ENCODE measurements at places on chromosomes 16 and 17.
A peak's percentile ranks its signal among the peaks of the same experiment; 100 is the strongest.

GRCh38 chr16:56688762-56689161 lies 6.5 kb downstream of the MT1X start:
- DNase-seq = no peak

DNA sequence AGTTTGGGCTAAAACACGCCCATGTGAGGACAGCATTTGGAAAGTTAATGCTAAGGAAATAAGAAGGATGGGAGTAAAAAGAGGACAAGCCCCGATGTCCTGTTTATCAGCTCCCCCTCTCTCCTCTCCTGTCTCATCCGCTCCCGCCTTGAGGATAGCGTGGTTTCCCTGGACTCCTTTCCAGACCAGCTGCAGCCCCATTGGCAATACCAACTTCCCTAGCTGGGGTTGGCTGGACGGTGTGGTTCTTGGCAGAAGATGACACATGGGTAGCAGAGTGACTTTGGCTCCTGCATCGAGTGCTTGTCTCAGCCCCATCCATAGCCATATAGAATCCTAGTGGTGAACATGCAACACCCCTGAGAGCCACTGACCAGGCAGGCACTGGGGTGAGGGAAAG lies 185.9 kb downstream of the CCDC182 start:
- DNase-seq = no peak

- DNase-seq = no peak
These were observed 3.0 kb upstream of the UBB start for GRCh38 chr17:16377941-16378341.

DNA sequence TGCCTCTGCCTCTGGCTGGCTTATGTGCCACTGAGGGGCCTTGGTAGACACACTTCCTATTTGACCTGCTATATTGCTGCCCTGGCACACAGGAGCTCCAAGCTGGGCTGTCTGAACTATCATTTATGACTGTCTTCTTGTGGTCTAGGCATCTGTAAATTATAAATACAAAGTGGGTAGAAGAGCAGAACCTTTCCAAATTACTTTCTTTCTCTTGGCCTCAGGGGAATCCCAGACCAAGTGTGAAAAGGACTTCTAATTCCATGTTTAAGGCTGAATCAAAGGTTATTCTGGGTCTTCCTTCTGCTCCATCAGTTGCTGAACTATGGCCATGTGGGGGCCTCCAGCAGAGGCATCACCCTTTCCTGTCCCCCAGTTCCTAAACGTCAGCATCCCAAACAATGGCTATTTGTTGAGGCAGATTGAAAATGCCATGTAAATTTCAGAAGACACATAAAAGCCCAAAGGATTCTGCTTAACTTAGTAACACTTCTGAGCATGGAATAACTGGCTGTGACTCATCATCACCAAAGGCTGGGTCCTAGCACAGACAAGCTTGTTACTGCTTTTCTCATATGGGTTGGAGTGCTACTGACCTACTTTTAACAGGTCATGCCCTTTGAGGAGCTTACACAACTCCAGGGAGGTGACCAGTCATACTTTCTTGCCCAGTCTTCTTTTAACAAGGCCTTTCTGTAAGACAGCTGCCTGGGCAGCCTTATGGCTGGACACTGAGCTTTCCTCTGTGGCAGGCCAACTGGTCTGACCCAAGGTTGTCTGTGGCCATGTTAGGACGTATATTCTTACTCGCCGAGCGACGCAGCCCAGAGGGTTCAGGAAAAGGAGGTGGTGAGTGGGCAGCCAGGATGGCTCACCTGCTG lies 154.8 kb downstream of the VPS53 start:
- no peak for DNase-seq

GRCh38 chr17:68048996-68049395 lies 13.5 kb downstream of the KPNA2 start:
- no peak for DNase-seq

- DNase-seq = no peak
These were observed 158.6 kb downstream of the SALL1 start for GRCh38 chr16:50992350-50993032.

DNA sequence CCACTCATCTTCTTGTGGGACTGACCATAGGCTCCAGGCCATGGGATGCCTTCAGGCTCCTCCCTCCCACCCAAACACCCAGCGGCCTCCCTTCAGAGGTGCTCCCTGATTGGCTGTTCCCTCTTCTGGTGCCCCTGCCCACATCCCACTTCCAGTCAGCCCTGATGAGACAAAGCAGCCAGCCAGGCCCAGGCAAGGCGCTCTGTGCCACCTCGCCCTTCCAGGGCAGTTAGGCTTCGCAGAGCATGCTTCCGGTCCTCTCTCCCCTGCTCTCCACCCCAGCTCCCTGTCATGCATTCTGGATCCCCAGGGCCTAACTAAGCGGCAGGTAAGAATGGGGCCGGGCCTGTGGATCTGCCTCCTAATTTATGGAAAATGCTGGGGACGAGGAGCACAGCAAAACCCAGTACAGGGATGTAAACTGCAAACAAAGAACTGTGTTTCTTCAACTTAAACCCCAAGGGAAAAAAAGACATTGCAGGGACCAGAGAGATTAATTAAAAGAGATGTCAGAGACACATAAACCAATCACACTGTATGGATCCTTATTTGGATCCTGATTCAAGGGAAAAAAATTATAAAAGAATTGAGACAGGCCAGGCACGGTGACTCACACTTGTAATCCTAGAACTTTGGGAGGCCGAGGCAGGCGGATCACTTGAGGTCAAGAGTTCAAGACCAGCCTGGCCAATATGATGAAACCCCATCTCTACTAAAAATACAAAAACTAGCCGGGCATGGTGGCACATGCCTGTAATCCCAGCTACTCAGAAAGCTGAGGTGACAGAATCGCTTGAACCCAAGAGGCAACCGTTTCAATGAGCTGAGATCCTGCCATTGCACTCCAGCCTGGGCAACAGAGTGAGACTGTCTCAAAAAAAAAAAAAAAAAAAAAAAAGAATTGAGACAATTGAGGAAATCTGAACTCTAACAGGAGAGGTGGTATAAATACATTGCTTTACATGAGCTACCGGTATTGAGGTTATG lies 26.0 kb downstream of the ZDHHC7 start:
- no peak for DNase-seq

DNA sequence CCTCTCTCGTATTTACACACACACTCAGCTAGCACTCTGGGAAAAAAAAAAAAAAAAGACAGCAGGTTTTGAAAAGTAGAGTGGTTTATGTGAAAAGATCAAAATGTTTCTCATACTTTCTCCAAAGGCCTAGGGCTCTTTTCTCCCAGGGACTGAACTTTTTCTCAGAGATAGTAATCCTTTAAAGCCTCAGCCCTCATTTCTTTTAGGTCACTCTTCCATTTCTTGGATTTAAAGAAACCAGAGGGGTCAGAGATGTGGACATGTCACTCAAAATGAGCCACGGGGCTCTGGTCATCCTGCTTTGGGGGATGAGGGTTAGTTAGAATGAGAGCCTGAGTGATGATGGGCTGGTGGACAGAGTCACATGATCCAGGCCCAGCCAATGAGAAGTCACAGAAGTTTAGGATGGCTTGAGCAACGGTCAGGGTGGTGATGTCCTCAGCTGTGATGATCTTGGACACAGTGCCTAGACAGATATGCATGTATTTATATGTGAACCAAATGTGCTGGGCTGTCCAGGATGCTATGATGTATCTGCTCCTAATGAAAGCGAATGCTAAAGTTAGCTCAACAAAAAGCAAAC lies 33.7 kb upstream of the AXIN2 start:
- DNase-seq = no peak

DNA sequence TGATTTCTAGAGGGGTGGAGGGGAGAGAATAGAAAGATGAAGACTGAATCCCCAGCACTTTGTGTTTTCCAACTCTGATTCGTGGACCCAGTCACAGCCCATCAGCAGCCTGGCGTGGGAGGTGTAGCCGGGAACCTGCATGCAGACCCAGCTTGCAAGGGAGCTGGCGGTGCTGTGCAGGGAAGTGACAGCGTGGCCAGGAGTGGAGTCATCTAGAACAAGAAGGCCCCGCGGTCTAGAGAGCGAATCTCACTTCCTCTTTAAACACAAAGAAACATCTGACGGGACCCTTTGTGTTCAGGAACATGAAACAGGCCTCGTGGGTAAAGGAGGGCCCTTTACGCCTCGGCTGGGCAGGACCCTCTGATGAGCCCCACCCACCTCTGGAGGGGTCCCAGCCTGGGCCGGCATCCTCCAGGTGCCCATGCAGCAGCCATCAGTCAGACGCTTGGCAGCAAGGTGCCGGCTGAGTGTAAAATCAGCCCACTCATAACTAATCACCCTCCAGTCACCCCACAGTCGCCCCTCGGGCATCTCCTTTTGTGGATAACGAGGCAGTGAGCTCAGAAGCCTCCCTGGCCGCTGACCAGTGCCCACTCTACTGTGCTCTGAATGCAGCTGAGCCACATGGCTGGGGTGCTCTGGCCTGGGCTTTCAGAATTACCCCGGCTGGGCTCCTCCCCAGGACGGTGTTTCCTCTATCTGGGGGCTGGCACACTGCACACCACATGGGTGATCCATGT lies 4.4 kb downstream of the SNAI3 start:
- peak; percentile 93 for DNase-seq

DNA sequence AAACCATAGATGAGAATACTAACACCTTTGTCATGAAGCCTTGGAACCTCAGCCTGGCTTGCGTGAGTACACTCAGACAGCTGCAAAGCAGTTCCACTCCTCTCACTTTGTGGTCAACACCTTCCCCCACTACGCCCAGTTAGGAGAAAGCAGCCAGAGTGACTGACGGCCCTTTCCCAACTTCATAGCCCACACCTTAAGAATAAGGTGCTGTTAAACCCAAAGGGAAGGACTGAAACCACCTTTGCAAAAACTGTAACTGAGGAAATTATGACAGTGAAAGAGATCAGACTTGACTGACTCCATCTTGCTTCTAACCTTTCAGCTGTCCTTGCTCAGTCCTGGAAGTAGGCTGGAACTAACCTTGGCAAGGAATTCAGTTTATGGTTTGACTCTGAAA lies 13.7 kb downstream of the N4BP1 start:
- DNase-seq = no peak

- peak; percentile 53 for DNase-seq
These were observed 4.8 kb upstream of the LPO start for GRCh38 chr17:58233543-58233942.

- DNase-seq = peak; percentile 85
These were observed 12.7 kb downstream of the MRM3 start for GRCh38 chr17:794876-795275.

DNA sequence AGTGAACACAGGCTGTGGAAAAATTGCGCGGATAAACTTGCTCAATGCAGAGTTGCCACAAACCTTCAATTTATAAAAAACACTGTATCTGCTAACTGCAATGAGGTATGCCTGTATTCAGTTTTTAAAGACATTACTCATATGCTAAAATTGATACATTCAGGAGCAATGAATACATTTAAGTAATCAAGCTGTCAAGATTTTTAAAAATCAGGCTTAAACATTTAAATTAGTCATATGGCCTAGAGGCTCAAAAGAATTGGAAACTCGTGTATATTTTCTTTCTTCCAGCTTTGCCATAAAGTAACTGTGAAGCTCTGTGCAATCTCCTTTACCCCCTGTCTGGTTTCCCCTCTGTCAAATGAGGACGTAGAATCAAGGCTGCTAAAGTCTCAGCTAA lies 4.1 kb downstream of the SYNRG start:
- DNase-seq = no peak

DNA sequence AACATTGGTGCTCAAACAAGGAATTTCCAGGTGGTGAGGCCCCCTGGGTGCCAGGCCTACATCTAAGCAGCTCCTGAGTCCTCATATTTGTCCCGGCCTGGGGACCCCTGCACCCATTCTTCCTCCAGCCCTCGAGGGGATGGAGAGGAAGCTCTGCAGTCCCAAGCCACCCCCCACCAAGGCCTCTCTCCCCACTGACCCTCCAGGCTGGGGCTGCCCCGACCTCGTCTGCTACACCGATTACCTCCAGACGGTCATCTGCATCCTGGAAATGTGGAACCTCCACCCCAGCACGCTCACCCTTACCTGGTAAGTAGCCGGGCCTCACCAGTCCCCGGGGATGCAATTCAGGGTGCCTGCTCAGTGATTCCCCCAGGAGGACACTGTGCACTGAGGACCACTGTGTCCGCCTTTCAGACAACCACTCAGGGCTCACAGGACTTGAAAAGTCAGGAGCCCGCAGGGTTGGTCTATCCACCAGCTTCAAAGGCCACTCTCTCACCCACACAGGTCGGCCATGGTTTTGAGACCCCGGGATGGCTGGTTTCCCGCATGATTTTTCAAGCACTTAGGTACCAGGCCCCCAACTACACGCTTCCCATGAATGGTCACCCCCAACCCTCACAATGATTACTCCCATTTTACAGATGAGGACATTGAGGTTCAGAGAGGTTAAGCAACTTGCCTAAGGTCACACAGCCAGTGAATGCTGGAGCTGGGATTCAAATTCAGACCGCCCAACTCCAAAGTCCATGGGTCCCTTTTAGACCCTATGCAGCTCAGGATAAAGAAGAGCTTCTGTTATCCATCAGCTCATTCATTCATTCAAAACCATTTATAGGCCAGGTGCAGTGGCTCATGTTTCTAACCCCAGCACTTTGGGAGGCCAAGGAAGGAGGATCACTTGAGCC lies 32.4 kb downstream of the IL21R start:
- DNase-seq = no peak

- peak; percentile 78 for DNase-seq
These were observed 3.5 kb upstream of the TSPOAP1 start for GRCh38 chr17:58331815-58332777.

DNA sequence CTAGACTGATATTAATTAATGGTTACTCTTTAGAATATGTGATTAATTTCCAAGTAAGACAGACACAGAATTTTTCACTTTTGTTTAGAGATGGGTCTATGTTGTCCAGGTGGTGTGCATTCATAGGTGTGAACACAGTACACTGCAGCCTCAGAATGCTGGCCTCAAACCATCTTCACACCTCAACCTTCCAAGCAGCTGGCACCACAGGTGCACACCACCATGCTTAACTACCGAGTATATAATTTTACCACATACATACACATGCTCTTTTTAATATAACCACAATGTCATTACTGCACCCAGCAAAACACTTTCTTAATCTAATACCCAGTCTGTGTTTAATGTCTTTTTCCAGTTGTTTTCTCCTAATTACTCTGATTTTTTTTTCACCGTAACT lies 23.9 kb downstream of the N4BP1 start:
- DNase-seq = no peak

- no peak for DNase-seq
These were observed 328 bp downstream of the LLGL1 start for GRCh38 chr17:18225642-18226283.

- DNase-seq = no peak
These were observed at the start of gene ZNF205 for GRCh38 chr16:3112058-3112880. ZNF205 (plus strand) TSS chr16:3112586; CDS start chr16:3113431, 845 bp downstream.
